ENCODE measurements at places on chromosomes 2 and 18.

- no peak for DNase-seq
Observed at GRCh38 chr2:167827352-167828097, 419.9 kb downstream of the STK39 start.

GRCh38 chr18:42087876-42088275 lies 132.8 kb downstream of the PIK3C3 start:
- DNase-seq, result no peak

DNA sequence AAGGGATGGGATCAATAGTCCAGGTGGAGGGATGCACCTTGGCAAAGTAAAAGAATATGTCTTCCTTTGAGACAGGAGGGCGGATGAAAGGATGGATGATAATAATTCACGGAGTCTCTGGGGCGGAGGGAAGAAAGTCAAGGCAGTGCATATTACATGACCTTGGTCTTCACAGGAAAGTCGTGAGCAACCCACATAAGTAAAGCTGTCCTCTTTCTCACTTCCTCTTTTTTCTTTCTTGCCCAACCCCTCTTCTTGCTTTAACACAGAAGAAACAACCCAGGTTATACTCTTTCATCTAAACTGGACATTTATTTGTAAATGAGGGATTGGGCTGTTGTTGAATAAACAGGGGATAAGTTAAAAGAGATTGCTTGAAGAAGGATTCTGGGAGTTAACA lies 168.7 kb upstream of the SKOR2 start:
- no peak for DNase-seq

DNA sequence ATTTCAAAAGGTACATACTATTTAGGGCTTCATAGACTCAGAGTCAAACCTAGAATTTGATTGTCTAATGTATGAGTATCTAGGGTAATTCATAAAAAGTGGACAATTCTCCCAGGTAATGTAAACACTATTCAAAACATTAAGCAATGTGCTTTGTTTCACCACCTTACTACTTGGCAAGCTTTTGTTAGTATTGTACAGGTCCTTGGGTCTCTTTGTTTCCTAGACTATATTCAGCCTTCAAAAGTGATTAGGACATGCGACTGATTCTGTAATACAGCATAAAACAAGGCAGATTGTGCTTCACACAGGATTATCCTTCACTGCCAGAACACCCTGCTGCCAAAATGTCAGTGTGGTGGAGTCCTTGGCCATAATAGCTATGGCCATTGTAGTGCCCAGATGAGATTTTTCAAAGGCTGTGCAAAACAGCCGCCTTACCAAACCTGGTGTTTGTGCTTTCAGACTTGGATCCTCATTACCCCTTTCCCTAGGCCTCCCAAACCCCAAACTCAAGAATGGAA lies 90.1 kb upstream of the CAVIN2 start:
- DNase-seq, result no peak

- DNase-seq, result no peak
Observed at GRCh38 chr2:161172901-161173540, 12.8 kb downstream of the TANK start.

GRCh38 chr2:177265824-177266817 lies 1.6 kb upstream of the NFE2L2 start:
- DNase-seq, result no peak

GRCh38 chr18:48356151-48356745 lies 52.9 kb downstream of the ZBTB7C start:
- DNase-seq, result no peak

- DNase-seq, result no peak
Observed at GRCh38 chr2:47293976-47294375, 109.0 kb upstream of the MSH2 start.

- no peak for DNase-seq
Observed at GRCh38 chr2:210663631-210664089, 107.3 kb downstream of the CPS1 start.

DNA sequence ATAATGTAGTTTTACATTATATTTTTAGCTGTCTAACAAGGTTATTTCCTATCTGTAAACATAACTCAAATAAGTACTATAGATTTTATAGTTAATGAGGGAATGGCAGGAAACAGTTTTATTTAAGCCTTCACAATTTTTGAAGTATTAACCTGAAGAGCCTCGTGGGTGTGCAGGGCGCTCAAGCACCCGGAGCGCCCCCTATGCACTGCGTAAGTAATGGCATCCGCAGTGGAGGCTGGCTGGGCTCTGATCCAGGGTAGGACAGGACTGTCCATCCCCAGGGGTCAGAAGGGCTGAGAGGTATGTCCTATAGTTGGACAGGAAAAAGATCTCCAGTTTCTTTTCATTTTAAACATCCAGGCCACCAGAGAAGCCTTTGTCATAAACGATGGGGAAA lies 8.2 kb upstream of the GBX2 start:
- DNase-seq, result no peak

GRCh38 chr2:164028814-164029534 lies 293.2 kb upstream of the FIGN start:
- no peak for DNase-seq

GRCh38 chr2:68290901-68291300 lies 28.8 kb downstream of the CNRIP1 start:
- no peak for DNase-seq

- no peak for DNase-seq
Observed at GRCh38 chr2:237919593-237919992, 47.2 kb upstream of the UBE2F start.

- DNase-seq, result no peak
Observed at GRCh38 chr2:238242731-238243495, 3.1 kb upstream of the HES6 start.

GRCh38 chr18:6982398-6982797 lies 135.2 kb downstream of the LAMA1 start:
- DNase-seq, result no peak

- no peak for DNase-seq
Observed at GRCh38 chr2:73736378-73736777, 767 bp downstream of the TPRKB start.

GRCh38 chr2:234840336-234840735 lies 111.5 kb upstream of the SH3BP4 start:
- DNase-seq, result no peak

- no peak for DNase-seq
Observed at GRCh38 chr2:113922335-113922734, 32.4 kb downstream of the ACTR3 start.

DNA sequence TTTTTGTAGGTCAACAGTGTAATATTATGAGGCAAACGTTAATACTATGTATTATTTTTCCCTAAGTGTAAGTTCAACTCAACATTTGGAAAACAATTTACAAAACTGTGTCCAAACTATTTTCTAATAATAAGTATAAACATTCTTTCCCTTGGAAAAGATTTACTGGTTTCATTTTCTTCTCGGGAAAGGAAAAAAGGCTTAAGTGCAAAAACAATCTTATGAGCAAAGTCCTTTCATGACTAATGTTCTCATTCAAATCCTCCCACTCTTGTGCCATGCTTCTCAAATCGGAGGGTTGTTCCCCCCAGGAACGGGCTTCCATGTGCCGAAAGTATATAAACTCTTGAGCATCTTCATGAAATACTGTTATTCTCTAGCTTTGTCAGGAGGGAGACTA lies 19.8 kb upstream of the L3MBTL4 start:
- no peak for DNase-seq
